ENCODE measurements at places on chromosomes 11 and 22.

DNA sequence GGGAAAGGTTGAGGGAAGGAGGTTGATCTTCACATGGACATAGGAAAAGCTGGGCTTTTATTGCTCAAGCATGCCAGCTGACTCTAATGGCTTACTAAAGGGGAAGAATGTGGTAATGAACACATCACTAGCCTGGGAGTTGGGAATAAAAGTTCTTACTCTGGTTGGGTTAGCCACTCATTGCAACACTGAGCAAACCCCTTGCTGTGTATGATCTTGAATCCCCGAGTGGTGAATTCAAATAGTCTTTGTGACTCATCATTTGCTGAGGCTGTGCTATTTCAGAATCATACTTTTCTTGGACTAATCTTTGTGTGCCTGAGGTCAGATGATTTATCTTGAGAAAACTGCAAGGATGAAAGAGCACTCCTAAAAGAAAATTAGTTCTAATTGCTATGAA, 304.1 kb upstream of the ANO5 start:
- no peak for DNase-seq

GRCh38 chr11:10351435-10351764, 46.5 kb downstream of the ADM start:
- DNase-seq, result no peak

GRCh38 chr11:43904742-43905535, 24.3 kb downstream of the ALKBH3 start:
- no peak for DNase-seq

GRCh38 chr22:46162771-46163556, 12.6 kb downstream of the PPARA start:
- no peak for DNase-seq

GRCh38 chr11:28209906-28210305, 101.7 kb downstream of the METTL15 start:
- no peak for DNase-seq

- peak; percentile 52 for DNase-seq
Observed at GRCh38 chr11:848380-848931, 5.8 kb downstream of the TSPAN4 start.

GRCh38 chr11:130781931-130782330, 134.3 kb downstream of the SNX19 start:
- DNase-seq, result no peak

- no peak for DNase-seq
Observed at GRCh38 chr22:25120093-25120561, 79.5 kb upstream of the CRYBB3 start.

DNA sequence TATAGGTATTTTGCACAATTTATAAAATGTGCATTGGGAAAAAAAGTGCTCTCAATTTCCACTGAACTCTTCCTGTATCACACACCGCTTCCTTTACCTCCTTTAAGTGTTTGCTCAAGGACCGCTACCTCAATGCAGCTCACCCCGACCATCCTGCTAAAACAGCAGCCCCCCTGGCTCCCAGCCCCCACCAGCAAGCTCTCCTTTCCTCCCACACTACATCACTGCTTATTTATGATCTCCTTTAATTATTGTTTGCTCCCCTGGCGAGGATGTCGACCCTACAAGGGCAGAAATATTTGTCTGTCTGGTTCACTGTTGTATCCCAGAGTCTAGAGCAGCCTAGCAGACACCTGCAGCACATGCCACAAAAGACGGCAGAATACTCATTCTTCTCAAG, 10.0 kb downstream of the SHANK2 start:
- no peak for DNase-seq

DNA sequence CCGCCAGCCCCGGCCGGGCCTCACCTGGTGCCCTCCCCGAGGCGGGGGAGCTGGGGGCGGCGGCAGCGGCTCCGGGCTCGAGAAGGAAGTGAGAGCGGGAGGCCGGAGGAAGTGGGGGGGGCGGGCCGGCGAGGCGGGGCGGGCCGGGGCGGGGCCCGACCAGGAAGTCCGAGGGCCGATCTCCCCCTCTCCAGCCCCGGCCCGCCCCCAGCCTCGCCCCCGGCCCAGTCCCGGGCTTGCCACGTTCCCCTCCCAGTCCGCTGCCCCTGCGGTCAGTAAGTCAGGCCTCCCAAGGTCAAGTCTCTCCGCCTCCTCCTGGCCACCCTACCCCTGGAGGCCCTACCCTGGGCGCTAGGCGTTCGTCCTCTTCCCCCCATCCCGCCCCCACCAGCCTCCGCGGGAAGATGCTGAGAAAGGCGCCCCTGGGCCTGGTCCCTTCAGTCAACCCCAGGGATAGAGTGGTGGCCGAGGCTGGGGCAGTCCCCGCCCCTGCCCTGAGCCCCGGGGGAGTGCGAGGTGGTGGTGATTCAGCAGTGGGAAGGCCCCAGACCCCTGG, at the start of gene RHOG:
Gene RHOG (minus strand): TSS at position 90 of the 556 bp plus-strand sequence. CDS start 12,821 bp downstream, outside the sequence.
- peak; percentile 46 for DNase-seq

DNA sequence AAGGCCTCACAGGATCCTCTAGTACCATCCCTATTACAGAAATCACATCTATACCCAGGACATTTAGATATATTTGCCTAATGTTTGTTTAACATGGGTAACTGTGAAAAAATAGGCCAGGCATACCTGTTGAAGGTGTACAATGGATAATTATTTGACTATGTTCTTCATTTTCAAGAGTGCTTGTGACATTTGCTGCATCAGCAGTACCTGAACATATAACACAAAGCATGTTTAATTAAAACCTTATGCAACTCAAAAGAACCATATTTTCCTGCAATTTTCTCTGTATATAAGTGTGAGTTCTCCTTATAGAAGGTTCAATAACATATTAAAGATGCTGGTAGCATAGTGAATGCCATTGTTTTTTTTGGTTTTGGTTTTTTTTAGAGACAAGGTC, 8.5 kb upstream of the CCDC34 start:
- DNase-seq, result no peak

- no peak for DNase-seq
Observed at GRCh38 chr22:49525801-49526535, 301.7 kb downstream of the BRD1 start.

DNA sequence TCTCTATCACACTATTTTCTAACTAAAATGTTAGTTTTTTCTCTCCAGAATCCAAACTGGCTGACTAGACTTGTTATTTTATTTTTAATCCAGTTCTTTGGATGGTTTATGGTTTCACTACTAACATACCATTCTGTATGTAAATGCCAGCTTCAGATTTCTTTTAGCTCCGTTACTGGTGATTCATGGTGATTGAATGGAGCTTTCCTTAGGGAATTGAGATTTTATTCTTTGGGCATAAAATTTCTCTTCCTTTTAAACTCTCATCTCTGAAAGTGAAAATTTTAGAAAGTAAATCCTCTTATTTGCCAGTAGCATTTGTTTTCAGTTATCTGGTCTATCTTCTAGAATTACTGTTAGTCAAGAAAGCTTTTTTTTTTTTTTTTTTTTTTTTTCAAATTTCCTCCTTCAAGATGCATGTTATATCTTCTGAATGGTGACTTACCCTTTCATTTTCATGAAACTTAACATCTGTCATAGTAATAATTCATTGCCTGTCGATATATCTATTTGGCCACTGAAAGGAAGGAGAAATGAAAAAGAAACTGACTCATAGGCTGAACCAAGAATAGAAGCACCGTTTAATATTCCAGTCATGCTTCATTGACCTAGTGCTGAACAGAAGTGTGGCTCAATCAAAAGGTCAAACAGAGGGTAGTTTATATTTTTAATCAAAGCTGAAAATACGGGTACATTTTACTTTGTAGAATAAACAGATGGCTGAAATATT, 6.4 kb downstream of the ENDOD1 start:
- DNase-seq, result no peak

GRCh38 chr11:131538322-131538721, 167.9 kb downstream of the NTM start:
- DNase-seq, result no peak

- DNase-seq, result no peak
Observed at GRCh38 chr11:133409799-133410198, 122.5 kb downstream of the OPCML start.

DNA sequence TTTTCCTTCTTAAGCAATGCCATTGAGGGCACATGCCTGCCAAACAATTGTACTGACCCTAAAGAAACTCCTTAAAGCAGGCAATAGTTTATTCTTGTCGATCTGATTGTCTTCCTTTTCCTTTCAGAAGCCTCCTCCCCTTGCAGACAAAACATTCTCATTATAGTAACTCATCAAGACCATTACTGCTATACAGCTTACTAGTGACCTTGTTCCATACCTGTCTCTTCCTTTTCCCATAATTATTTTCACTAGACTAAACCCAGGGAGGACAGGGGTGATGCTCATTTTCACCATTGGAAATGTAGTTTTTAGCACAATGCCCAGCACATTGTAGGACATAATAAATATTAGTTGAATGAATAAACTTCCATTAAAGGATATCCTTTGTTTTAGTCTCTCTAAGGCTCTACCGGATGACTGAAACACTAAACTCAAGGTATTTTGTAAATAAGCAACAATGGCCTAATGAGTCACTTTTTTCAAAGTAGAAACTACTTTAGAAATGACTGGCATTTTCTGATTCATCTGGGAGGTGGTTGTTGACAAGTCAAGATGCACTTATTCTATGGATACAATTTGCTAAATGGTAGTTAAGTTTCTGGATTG, 9.3 kb upstream of the MSANTD4 start:
- no peak for DNase-seq

- no peak for DNase-seq
Observed at GRCh38 chr11:131928992-131929391, 558.6 kb downstream of the NTM start.

DNA sequence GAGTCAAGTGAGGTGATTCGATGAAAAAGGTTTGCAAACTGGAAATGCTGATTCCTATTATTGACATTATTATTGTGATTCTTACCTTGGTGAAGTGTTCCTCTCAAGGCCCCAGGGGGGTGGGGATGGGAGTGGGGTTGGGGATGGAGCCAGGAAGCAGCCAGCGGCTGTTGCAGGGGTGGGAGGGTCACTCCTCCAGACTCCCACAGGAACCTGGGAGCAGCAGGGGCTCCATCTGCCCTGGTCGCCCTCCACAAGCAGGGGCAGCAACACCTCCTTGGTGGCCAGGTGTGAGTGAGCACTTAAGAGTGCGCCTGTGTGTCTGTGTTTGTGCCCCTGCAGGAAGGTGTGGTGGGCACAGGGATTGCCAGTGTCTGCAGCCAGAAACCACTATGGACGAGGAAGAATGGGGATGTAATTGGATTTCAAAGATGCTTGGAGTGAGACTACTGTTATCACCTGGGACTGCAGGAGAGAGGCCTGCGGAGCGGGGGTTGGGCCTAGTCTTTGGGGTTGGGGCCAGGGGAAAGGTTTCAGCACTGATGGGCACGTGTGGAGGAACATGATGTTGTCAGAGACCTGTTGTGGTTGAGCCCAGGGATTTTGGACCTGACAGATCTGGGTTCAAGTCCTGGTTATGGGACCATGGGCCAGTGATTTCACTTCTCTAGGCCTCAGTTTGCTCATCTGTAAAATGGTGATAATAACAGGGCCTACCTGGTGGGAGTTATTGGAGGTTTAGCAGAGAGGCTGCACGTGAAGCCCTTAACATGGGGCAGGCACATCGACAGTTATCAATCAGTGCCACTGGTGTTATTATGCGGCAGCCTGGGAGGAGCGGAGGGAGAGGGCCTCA, 3.6 kb upstream of the TP53I11 start:
- DNase-seq, result no peak

DNA sequence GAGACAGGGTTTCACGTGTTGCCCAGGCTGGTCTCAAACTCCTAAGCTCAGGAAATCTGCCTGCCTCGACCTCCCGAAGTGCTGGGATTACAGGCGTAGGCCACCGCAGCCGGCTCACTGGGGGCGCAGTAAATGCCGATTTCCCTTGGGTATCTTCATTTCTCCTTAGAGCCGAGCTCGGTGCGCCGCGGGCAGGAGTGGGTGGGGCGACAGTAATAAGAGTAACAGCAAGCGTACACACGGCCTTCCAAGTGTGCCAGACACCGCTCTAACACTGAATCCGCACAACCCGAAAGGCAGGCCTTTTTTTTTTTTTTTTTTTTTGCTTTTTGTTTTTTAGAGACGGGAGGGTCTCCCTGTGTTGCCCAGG, 500 bp upstream of the ADSL start:
- DNase-seq, result peak; percentile 44

DNA sequence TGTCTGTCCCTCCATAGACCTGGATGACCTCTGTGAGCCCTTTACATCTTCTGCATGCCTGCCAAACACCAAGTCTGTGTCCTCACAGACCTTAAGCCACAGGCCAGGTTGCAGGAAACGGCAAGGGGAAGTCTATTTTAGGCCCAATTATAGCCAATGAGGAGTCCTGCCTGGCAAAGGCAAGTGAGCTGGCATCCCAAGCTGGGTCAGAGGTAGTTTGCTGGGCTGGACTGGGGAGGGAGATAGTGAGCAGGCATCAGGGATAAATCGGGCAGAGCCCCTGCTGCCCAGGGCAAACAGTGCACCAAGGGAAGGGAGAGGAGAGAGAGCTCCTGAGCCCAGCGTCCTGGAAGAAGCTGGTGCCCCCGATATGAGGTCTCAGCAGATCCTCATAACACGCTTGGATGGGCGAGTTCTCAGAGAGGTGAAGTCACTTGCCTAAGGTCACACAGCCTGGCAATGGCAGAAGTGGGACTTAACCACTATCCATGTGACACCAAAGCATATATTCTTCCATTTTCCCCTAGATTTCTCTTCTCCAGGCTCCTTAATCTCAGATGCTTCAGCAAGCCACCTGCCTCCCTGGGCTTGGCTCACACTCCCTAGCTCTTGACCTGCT, 3.7 kb upstream of the RELT start:
- DNase-seq, result no peak
